ENCODE measurements at places on chromosomes 2 and 18.

- DNase-seq, result peak; percentile 9
Observed at GRCh38 chr18:26190506-26190905, 35.7 kb upstream of the TAF4B start.

- DNase-seq, result no peak
Observed at GRCh38 chr2:76298041-76298440, 587.3 kb upstream of the GCFC2 start.

DNA sequence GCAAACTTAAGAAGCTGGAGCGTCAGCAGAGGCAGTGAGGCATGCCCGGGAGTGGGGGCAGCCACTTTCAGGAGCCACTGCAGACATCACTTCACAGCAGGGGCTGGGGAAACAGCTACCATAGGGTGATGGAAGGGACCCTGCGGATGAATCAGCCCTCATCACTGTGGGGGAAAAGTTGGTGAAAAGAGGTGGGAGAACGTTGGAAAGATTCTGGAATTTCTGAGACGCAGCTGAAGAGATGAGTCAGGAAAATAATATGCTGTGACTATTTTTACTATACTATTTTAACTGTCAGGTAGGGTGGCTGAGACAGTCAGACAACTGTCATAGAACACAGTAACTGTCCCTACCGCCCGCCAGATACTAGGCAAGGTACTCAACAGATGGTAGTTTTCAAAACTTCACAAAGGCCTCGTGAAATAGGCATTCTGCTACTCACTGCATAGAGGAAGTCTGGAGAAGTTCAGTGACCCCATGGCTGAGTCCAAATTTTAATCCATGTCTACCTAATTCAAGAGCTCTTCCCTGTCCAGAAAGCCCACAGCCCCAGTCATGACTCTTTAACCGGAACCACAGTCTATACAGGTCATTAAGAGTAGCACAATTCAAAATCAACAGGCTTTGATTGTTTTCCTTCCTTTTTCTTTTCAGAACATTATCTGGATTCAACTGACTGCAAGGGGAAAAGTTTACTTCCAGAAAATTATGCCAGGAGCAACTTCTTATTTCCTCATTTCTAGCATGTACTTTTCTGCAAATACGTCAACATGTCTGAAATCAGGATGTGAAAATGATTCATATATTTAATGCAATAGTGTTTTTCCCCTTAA is 39.3 kb upstream of the EPB41L3 start:
- no peak for DNase-seq

DNA sequence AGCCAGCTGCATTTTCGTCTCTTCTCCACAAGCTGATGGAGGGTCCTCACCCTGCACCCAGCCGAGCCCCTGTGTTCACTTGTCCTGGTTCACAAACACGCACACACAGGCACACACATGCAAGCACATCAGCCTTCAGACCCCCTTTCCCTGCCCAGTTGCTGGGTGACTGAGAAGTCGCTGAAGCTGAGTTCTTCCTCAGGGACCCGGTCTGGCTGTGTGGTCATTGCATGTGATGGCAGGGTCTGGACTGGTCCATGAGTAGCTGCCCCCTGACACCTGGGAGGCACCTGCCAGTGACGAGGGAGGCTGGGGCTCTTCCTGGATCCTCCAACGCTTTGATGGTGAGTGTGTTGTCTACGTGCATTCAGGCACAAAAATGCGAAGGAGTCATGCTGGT is 546.1 kb upstream of the SALL3 start:
- no peak for DNase-seq

DNA sequence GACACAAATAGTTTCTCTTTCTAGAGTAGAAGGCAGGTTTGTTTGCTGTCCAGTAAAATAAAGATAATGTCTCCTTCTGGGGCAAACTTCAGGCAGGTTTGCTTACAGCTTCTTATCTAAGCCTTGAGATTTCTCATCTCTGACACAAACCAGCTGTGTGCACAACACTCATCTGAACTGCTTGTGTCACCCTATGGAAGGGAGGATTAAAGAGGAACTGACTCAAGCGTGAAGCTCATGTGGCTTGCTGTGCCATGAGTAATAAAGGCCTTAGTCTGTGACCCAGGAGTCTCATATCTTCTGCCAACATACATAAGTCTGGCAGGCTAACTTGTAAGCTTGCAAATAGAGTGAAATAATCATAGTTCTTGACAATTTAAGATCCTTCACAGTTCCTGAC is 24.2 kb upstream of the CPO start:
- peak; percentile 11 for DNase-seq

DNA sequence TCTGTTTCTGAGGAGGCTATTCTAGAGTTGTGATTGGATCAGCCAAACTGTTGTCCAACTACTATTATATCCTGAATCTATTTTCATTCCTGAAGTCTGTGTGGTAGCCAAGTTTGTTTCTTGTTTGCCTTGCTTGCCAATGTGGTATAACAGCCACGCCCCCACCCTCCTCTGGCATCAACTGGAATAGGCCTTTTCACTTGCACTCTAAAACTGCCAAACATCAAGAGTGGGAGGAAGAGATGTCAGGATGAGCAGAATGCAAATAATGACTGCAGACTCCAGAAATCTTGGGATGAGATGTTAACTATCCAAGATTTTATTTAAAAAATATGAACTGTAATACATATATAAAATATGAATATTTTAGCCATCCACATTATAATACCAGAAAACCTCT is 246.1 kb downstream of the NRXN1 start:
- DNase-seq, result no peak

GRCh38 chr2:151655663-151656398 is 78.4 kb downstream of the NEB start:
- DNase-seq, result no peak

Measured in KBM-7 (cell line).